ENCODE measurements at places on chromosomes 5 and 9.
A peak's percentile ranks its signal among the peaks of the same experiment; 100 is the strongest.

DNA sequence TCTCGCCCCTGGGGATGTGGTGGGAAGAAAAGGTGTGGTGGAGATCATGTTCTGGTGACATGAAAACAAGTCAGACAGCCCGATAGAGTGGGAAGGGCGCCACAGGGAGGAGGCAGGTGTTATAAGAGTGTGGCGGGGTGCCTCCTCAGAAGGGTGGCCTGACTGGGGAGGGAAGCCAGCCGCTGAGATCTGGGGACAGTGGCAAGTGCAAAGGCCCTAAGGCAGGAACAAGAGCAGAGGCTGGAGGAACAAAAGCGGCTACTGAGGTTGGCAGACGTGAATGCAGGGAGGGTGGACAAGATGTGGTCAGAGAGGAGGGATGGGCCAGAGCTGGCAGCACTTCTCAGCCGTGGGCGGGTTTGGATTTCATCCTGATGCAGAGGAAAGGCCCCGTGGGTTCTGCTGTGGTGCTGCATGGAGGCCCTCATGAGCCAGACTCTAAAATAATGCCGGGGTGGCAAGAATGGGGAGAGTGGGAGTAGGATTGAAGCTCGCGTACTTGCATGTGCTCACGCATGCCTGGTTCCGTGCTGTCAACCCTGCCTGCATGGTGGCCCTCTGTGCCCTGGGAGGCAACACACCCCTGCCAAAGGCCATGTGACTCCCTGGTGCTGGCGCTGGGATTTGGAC lies 89.2 kb downstream of the MVB12B start:
- no peak for DNase-seq

GRCh38 chr5:32916648-32917047 lies 205.5 kb downstream of the NPR3 start:
- no peak for DNase-seq

GRCh38 chr5:90353254-90353653 lies 56.3 kb downstream of the CETN3 start:
- DNase-seq, result no peak

- DNase-seq, result no peak
Measured at GRCh38 chr9:109710830-109711229, 69.2 kb upstream of the PALM2AKAP2 start.

- DNase-seq, result no peak
Measured at GRCh38 chr9:110087605-110088004, 120.4 kb downstream of the C9orf152 start.

GRCh38 chr5:153212471-153212870 lies 278.0 kb upstream of the GRIA1 start:
- DNase-seq, result no peak

DNA sequence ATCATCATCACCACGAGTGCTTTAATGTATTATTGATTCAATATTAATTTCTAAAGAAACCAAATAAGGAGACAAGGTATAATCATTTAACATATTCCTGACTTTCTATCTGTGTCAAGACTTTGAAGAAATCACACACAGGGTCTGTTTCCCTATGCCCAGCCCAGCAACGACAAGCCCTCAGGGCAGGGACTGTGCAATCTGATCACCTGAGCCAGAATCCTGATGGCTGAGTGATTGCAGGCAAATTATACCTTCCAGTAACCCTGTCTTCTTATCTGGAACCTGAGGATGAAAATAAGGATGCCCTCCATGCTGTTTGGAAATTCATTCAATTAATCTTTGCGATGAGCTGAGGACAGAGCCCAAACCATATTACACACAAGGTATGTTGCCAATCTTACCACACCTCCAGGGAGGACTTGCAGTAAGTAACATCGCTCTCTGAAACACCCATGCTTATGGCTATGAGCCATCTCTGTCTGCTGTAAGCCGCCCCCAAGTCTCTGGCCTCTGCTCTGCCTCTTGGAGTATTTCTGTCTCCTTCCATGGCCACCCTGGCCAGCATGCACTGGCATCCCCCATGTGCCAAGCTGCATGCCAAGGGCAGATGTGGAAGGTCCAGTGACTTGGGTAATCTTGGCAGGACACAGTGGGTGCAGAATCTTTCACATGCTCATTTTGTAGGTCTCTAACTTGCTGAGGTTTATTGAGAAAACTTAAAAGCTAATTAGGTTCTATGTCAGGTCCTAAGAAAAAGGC lies 10.6 kb downstream of the TAS2R1 start:
- no peak for DNase-seq

DNA sequence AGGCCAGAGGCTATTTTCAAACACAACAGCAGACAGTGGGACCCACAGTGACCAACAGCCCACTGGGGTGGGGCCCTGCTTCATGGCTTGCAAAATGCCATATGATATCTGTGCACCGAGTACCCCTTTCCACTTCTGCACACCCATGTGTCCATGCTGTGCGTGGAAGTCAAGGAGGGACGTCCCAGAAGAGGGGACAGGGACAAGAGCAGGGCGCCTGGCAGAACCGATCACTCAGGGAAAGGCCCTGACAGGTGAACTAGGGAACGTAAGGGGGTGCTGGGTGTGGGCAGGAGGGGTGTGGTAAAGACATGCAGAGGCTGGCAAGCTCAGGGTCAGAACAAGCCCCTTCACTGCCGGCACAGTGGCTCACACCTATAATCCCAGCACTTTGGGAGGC lies 7.6 kb upstream of the TTLL11 start:
- DNase-seq, result no peak

- peak; percentile 64 for DNase-seq
Measured at GRCh38 chr9:21974343-21974721, 19.9 kb downstream of the CDKN2A start.

- DNase-seq, result no peak
Measured at GRCh38 chr9:134888603-134889190, 8.1 kb downstream of the FCN2 start.

- DNase-seq, result peak; percentile 39
Measured at GRCh38 chr5:154485096-154485491, 7.1 kb upstream of the HAND1 start.

GRCh38 chr5:15027764-15028163 lies 156.2 kb upstream of the ANKH start:
- no peak for DNase-seq

DNA sequence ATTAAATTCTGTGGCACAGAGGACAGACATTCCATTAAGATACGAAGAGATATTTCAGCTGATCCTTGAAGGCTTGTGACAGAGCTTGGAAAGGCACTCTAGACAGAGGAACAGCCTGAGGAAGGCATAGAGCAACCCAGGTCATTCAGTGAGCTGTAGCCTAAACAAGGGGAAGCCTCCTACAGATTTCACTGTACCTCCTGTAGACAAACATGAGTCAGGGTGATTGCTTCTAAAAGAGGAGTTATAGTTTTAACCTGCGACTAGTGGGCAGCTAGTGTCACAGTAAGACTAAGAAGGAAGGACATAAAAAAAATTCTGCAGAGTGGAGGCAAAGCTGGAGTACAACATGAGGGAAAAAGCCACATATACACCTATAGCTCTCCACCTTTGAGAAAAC lies 43.5 kb upstream of the ANKDD1B start:
- no peak for DNase-seq

DNA sequence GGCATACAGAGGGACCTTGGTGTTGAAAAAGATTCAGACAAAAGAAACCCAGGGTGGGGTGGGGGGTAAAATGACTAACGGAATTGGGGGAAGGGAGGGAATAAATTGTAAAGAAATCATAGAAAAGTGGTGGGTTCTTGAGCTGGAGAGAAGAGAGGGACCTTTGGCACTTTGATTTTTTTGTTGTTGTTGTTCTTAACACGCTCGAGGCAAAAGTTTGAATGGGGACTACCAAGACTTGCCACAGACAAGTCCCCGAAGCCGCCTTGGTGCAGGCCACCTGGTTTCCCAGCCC lies 616 bp downstream of the VCAN start:
- DNase-seq, result peak; percentile 82

DNA sequence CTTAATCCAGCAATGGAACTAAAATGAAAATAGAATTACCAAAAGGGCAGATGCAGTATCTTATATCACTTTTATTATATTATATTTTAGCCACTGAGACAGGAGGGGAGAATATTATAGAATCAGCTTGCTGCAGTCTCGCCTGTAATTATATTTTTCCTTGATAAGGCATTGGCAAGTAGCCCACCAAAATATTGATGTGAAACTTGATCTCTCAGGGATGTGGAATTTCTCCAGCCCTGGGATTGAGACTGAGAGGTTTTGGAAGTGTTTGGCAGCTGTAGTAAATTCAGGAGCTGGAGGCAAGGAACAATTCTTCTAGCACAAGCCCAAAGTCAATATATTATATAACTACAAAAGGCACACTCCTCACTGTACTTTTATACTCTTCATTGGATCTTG lies 142.1 kb upstream of the ADAMTSL1 start:
- peak; percentile 79 for DNase-seq

GRCh38 chr5:24621792-24622191 lies 23.0 kb downstream of the CDH10 start:
- peak; percentile 53 for DNase-seq

DNA sequence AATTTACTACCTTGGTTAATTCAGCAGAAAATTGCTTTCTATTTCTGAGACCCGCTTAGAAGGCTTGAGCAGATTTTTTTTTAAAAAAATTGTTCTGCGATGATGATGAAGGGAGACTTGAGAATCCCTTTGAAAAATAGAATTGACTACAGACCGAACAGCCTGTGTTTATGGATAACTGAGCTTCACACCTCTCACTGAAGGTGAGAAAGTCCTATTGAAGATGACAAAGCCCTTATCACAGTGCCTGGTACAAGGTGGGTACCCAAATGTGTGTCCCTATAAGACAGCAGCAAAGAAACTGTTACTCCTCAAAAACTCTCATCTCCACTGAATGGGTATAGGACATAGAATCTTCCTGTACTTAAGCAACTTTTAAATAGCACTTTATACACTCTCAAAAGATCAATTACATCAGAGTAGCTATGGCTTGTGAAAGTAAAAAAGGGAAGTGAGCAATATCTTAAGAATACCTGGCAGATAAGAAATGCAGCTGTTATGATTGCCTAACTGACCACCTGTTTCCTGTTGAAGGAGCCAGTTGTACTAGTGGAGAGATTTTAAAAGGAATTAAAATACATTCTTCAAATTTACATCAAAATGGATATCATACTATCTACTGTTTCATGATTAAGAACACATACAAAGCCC lies 419.7 kb downstream of the CHSY3 start:
- no peak for DNase-seq

DNA sequence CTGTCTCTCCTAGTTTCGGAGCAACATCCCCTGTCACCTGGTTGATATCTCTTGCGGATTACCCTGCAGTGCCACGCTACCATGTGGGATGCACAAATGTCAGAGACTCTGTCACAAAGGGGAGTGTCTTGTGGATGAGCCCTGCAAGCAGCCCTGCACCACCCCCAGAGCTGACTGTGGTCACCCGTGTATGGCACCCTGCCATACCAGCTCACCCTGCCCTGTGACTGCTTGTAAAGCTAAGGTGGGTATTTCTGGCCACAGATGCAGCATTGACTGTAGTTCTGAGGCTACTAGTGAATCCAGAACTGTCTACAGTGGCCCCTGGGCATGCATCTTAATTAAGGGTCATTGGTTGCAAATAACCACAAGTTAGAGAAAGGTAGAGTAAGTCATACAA lies 50.8 kb downstream of the AQP7 start:
- no peak for DNase-seq

DNA sequence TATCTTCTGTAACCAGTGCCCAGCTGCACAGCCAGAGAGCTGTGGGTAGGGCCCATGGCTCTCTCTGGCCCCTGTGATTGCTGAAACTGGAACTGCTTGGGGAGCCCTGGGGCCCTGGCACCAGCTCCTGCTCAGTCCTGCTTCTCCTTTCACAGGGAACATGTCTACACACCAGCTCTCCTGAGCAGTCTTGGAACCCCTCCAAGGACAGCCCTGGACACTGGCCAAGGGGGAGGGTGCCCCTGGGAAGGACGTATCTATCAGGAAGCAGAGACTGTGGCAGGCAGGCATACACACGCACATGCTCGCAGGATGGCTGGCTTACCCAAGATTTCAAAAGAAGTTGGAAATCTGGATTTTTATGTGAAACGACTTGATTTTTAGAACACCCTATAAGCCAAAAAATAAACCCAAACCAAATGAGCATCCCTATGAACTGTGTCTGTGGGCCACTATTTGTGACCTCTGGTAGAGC lies 8.8 kb upstream of the TRAF1 start:
- DNase-seq, result peak; percentile 88

GRCh38 chr5:74580729-74581109 lies 59.8 kb downstream of the ENC1 start:
- no peak for DNase-seq

Measured in eye (tissue), 1 donor.